ENCODE measurements at places on chromosomes 13 and 19.

DNA sequence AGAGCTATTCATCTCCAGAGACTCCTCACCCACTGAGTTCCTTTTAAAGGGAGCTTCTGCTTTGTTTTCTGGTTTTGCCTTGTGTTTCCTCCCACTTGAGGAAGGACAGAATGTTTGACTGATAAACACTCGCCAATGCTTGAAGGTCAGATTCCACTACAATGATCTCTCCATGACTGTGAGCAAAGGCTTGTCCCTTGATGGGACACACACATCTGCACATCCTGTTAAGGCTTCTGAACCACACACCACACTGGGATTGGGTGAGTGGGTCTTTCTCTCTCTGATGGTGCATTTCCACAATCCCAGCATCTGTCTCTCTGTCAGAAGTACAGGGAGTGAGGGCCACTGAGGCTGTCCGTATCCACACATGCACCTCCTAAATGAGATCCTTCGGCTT is 245.3 kb downstream of the IRS2 start:
- no peak for DNase-seq

GRCh38 chr13:43786766-43787517 is at the start of gene ENOX1:
Gene ENOX1 (minus strand): TSS chr13:43786972.
- peak; percentile 83 for DNase-seq

GRCh38 chr13:26824581-26824980 is 64.0 kb upstream of the GPR12 start:
- no peak for DNase-seq

DNA sequence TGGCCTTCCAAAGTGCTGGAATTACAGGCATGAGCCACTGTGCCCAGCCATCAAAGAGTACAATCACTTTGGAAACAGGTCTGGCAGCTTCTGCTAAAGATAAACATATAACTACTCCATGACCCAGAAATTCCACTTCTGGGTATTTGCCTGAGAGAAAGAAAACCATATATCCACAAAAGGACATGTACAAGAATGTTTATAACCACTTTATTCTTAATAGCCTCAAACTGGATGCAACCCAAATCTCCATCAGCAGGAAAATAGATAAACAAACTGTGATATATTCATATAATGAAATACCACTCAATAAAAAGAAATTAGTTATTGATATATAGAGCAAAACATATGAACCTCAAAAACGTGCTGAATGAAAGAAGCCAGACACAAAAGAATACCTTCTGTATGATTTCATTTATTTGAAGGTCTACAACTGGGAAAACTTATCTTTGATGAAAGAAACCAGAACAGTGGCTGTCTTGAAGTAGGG is 40.5 kb downstream of the TEX26 start:
- no peak for DNase-seq

DNA sequence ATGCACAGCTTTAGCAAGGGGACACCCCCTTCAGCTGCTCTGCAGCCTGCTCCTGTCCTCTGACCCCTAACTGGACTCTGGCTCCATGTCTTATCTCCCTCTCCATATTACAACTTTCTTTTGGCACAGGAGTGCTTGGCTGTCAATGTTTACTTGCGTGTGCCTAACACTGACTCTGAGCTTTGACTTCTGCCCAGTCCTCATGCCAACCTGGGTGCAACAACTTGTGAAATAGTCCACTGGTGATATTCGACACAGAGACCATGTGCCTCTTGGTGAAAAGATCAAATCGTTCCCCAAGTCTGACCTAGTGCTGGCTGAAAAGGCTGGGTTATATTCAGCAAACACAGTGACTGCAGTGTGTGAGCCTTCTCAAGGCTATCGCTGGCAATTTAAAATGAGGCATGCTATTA is 34.1 kb upstream of the KLF12 start:
- DNase-seq, result no peak

DNA sequence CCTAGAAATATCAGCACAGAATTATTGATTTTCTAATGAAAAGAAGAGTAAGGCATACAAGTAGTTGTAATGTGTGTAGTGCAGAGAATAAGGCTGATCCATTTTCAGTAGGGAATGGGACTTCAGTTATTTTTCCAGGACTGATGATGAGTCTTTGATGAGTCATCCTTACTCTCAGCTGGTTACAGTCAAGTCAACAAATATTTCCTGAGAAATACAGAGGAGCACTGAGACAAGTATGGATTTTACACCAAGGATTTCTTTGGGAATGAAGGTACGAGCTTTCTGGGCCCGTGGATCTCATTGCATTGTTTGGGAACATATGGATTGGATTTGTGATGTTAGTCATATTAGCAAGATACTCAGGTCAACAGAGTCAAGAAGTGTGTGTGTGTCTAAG is 502.7 kb downstream of the FGF9 start:
- DNase-seq, result no peak

GRCh38 chr13:111110054-111110453 is 5.1 kb upstream of the ARHGEF7 start:
- DNase-seq, result no peak

- DNase-seq, result no peak
Observed at GRCh38 chr19:49643466-49643865, 1.5 kb downstream of the SCAF1 start.

- DNase-seq, result no peak
Observed at GRCh38 chr19:54905421-54905802, 536 bp upstream of the NCR1 start.

GRCh38 chr13:25065974-25066770 is 29.8 kb upstream of the PABPC3 start:
- DNase-seq, result no peak

DNA sequence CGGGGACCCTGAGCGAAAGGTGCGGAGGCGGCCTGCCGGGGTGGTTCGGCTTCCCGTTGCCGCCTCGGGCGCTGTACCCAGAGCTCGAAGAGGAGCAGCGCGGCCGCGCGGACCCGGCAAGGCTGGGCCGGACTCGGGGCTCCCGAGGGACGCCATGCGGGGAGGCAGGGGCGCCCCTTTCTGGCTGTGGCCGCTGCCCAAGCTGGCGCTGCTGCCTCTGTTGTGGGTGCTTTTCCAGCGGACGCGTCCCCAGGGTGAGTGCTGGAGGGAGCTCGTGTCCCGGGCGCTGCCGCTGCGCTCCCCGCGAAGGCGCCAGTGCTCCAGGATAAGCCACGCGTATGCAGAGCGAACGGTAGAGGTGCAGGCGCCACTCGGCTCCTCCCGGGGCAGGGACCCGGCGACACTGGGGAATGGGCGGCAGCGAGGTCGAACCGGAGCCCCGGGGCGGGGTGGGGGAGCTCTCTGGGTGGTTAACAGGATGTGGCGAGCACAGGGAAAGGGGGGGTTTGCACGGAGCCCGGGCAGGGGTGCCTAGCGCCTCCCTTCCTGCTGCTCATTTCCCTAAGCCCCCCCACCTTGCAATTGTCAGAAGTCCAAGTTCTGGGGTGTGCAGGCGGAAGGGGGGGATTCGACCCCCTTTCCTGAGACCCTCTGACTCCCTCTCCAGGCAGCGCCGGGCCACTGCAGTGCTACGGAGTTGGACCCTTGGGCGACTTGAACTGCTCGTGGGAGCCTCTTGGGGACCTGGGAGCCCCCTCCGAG is at the start of gene IL27RA:
Gene IL27RA (plus strand): TSS at position 44 of the 762 bp plus-strand sequence. CDS start 111 bp downstream, at position 155.
- DNase-seq, result peak; percentile 62

- no peak for DNase-seq
Observed at GRCh38 chr19:18414504-18415177, 4.6 kb upstream of the SSBP4 start.

DNA sequence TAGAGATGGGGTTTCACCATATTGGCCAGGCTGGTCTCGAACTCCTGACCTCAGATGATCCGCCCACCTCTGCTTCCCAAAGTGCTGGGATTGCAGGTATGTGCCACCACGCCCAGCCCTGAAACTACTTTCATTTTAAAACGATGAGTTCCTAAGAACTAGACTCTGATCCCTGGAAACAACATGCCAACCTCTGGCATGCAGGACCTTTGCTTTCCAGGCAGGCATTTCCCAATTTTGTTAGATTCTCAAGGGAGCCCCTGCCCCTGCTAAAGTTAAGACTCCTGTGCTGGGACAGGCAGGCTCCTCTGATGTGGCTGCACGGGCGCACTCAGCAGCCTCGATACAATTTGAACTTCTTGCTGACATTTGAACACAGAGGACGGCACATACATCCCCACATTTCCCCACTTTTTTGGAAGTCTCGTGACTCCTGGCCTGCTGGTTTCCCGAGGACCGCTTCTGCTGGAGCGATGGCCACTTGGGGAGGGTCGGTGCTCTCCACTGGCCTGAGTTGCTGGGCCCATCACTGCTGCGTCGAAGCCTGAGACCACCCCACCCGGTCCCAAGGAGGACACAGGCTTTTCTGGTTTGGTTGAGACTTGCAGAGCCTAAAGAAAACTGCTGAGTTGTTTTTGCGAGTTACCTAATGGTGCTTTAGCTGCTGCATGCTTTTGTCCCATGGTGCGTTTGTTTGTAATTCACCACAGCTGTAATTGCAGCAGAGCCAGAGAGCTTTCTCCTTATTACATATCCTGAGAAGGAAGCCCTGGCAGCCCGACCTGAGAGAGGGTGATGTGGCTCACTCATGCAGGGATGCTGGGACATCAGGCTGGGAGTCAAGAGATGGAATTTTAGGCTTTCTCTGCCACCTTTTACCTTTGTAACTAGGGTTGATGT is 8.2 kb downstream of the ATP11A start:
- no peak for DNase-seq

DNA sequence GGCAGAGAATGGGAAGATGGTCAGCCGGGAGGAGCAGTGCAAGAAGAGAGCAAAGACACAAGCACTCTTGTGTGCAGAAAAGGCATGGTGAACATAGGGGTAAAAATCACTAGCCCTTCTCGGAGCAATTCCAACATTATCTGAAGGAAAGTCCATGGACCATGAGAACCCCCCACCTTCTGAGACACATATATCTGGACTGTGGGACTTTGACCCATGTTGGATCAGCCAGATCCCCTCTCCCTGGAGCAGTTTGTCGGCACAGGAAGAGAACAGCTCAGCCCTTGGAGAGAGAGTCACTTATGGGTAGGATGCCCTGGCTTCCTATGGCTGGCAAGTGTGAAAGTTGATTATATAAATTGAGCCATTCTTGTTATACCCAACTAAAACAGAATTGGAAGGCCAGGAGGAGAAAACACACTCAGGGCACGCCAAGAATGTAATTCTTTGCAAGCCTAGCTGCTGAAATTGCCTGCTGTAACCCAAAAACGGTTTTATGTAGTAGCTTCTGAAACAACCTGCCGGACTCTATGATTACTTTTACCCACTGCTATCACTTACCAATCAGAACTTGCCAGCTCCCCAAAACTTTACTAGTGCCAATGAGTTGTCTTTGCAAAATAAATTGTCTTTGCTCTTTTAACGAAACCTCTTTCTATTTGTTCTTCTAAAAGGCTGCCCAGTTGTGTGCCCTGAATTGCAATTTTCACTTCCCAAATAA is 62.8 kb upstream of the ZNF599 start:
- no peak for DNase-seq

DNA sequence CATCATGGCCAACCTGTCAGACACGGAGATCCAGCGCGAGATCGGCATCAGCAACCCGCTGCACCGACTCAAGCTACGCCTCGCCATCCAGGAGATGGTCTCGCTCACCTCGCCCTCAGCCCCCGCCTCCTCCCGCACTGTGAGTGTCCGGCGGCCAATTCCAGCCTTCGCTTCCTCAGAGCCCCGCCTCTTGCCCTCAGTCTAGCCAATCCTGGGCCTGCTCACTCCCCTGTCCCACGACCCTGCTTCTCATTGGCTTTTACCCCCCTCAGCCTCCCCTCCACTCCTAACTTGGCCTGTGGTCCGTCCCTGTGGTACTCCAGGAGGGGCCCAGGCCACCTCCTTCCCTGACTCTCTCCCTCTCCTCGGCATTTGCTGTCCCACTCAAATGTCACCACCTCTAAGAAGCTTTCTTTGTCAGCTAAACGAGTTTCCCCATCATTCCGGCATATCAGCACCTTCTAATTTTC is 12.3 kb downstream of the HRC start:
- peak; percentile 41 for DNase-seq

DNA sequence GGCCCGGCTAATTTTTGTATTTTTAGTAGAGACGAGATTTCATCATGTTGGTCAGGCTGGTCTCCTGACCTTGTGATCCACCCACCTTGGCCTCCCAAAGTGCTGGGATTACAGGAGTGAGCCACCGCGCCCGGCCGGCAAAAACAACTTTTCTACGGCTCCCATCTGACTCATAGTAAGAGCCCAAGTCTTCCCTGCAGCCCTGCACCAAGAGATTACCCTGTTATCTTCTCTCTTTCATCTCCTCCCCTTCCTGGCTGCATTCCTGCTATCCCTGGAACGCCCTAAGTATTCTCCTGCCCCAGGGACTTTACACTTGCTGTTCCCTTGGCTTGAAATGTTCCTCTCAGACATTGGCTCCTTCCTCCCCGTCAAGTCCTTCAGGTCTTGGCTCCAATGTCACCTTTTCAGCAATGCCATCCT is 6.6 kb downstream of the AP2S1 start:
- DNase-seq, result no peak

GRCh38 chr13:24226762-24227161 is 66.2 kb downstream of the SPATA13 start:
- no peak for DNase-seq

GRCh38 chr19:49997709-49998108 is 27.5 kb downstream of the VRK3 start:
- DNase-seq, result peak; percentile 5

DNA sequence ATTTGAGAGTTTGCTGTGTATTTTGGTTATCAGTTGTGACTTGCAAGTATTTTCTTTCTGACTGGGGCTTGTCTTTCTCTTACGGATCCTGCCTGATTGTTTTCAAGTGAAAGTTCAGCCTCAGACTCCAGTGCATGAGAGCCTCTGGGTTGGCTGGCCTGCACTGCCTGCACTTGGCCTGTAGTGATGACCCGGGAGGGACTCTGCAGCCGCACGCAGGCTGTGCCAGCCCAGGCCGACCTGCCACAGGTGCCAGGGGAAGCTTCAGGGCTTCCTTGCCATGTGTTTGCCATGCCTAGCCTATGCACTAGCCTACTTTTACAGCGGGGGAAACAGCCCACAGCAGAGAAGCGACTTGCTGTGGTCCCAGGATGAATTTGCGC is 77.0 kb downstream of the KDM4B start:
- DNase-seq, result no peak

DNA sequence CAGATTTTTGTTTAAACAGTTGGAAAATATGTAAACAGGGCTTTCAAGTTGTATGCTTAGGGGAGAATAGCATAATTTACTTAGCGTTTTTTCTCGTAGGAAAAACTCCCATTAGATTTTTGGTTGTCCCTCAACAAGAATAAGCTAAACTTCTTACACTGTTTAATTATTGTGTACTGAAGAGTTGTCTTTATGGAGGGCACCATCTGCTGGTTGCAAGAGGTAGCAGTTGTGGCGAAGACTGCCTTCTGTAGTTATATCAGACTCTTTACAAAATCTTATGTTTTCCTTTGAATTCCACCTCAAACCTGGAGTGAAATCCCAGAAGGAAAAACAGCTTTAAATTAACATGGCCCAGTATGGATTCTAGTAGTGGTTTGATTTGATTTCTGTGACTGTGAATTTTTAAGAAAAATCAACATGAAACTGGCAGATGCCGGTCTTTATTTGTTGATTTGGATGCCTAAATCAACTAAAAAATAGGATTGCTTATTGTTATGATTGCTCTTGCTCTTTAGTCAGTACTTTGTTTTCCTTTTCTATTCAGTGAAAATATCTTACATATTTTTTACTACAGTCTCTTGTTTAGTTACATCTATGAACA is 53.4 kb downstream of the PDS5B start:
- DNase-seq, result peak; percentile 6

- DNase-seq, result no peak
Observed at GRCh38 chr19:2582984-2583956, 107.3 kb downstream of the GADD45B start.
